ENCODE measurements at places on chromosomes 13 and 19. TPM values are rescaled to one million over a fixed set of nuclear protein-coding genes. Genes with fewer than 3 reads are reported as not detected.

DNA sequence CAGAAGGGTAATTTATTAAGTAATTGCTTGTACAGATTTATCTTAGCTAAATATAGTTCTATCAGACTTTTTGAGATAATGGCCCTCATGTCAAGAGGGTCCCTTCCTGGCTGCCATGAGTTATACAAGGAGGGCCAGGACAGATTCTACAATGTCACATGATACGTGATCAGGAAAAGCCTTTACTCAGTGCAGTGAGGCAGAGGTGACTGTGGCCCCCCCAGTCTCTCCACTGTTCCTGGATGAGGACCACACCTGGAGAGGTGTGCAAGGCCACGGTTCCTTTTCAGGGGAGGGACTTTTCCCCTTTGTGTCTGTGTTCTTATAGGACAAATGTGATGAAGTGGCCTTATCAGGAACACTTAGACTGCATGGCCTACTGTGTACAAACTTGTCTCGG, 54.3 kb upstream of the LRCH1 start:
- DNase-seq, result no peak

GRCh38 chr19:10894911-10895213, 23.5 kb downstream of the CARM1 start:
- DNase-seq, result no peak

- DNase-seq, result no peak
These were observed 8.4 kb downstream of the ATP13A1 start for GRCh38 chr19:19655051-19655594.

AP1M2 gene
- polyA plus RNA-seq, result 95.8 TPM

GRCh38 chr13:42083138-42083770, 34.8 kb downstream of the DGKH start:
- DNase-seq, result no peak

GRCh38 chr13:41764558-41764957, 196.4 kb downstream of the VWA8 start:
- DNase-seq, result no peak

CPAMD8 gene
- 2.3 TPM for polyA plus RNA-seq

GRCh38 chr19:32171719-32172151, 173.7 kb upstream of the ZNF507 start:
- DNase-seq, result no peak

DNA sequence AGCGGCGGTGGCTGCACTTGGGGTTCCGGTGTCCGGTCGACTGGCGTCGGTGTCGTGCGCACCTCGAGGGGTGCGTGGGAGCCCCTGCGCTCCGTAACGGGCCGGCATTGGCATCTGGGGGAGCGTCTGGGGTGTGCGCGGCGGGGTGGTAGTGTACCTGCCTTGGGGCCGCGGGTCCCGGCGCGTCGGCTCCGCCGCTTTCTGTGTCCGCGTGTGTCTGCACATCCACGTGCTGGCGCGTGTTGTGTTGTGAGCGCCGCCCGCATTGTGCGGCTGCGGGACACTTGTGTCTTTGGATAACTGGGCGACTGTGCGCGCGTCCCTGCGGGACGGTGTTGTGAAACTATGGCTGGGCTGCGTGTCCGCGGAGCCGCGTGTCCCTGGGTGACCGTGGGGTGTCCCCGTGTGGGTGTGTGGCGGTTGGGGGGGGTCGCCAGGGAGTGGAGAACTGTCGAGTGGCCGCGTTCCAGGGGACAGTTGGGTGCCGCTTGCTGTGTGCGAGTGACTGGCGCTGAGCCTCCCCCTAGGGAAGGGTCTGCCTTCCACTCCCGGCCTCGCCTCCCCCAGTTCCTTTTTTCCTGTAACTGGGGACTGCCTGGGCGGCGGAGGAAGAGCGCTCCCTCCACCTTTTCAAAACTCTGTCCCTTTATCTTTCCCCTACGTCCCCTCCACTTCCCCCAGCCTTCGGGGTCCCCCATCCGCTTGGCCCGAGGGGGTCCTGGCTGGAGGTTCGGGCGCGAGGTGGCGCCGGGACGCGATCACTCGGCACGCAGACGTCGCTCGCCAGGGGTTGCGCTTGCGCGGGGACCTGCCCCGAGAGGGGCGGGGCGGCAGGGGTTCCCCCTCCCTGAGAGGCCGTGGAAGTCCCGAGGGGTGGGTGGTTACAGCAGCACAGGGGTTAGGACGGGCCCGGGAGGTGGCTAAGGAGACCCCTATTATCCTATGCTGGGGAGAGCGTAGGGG, 5.7 kb upstream of the NFIC start:
- DNase-seq, result peak; percentile 94

GRCh38 chr19:15869873-15870272, 28.0 kb downstream of the CYP4F2 start:
- DNase-seq, result no peak

DNA sequence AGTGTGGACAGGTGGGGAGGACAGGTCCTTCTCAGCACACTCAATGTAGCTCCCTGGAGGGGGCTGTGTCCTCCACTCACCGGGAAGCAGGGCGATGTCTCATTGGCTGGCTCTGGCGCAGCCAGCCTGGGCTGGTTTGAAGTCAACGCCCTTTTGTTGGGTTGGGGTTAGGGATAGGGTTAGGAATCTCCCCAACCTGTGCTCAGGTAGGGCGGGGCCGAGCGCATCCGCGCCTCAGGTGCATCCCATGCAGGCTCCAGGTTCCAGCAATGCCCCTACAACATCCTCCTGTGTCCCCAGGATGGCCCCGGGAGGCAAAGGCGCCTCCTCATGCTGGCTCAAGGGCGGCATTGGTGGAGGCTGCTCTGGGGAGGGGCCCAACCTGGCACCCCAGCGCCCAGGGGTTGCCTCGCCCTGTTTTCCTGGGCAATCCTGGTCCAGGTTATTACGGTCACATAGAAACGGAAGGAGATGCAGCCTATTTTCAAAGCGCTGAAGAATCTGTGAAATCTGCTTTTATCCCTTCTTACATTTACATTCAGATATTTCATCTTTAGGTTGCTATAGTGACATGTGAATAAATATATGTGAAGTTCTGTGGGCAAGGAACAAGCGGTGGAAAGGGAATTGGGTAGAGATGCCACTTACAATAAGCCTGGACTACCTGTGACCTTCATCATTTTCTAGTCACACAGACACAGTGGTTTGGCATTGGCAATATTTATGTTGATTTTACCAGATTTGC, 74.3 kb downstream of the TM9SF2 start:
- DNase-seq, result no peak

GRCh38 chr19:47582320-47582909, 9.5 kb upstream of the ZNF541 start:
- no peak for DNase-seq

SYNGR4 gene
- polyA plus RNA-seq, result not detected
